ENCODE measurements at places on chromosomes 5 and 9. TPM values are rescaled to one million over a fixed set of nuclear protein-coding genes. Genes with fewer than 3 reads are reported as not detected.

- no peak for DNase-seq
Measured at GRCh38 chr5:168162464-168162863, 129.0 kb upstream of the WWC1 start.

- DNase-seq, result no peak
Measured at GRCh38 chr9:116671605-116672004, 15.5 kb upstream of the TRIM32 start.

The CER1 gene
- 4.1 TPM for total RNA-seq

The FGD3 gene
- 1.7 TPM for total RNA-seq

GRCh38 chr9:86672301-86672700 is 275.0 kb downstream of the GAS1 start:
- no peak for DNase-seq

DNA sequence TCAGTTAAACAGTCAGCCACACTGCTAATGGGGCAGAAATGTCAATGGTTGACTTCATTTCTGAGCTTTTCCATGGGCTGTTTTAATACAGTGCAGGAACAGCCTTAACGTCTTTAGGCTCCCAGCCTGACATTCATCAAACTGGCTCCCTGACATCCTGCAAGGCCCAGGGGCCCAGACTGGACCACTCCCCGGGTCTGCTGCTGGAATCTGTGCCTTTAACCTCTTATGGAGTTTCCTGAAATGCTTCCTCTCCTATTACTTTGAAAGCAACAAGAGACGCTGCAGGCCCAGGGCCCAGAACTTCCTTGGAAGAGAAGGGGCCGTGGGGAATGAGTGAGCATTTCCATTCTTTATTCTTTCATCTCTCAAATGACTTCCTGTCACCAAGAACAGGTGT is 216.8 kb upstream of the PANK3 start:
- no peak for DNase-seq

The DNAH5 gene
- 0.35 TPM for total RNA-seq

- DNase-seq, result no peak
Measured at GRCh38 chr9:35760651-35761050, 6.6 kb upstream of the MSMP start.

DNA sequence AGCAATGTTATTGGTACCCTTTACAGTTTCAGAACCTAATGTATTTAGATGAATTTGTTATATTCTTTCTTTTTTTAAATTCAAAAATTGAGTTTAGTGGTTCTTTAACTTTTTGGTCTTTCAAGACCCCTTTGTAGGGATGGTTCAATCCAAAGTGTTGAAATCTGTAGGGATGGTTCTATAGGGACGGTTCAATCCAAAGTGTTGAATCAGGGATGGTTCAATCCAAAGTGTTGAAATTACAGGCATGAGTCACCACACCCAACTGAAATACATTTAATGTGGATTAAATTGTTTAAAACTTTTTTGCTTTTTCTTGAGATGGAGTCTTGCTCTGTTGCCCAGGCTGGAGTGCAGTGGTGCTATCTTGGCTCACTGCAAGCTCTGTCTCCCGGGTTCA is 30.6 kb downstream of the SNX2 start:
- no peak for DNase-seq

The GRM6 gene
- total RNA-seq, result 0.05 TPM

DNA sequence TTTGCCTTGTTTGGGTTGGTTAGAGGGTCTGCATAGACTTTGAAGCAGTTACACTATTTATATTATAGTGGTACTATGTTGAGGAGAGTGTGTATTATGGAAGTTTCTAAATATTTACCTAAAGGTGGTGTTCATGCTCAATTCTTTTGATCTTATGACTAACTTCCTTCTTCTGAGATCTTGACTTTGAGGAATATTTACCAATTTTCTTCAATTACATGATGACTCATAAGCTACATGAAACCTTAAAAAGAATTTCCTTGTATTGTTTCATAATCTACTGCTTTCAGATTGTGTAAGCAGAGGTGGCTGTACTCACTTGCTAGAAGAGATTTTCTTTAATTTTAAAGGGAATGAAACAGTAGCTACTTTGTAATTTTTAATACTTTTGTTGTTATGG is 276.1 kb downstream of the TAF11L14 start:
- no peak for DNase-seq

DNA sequence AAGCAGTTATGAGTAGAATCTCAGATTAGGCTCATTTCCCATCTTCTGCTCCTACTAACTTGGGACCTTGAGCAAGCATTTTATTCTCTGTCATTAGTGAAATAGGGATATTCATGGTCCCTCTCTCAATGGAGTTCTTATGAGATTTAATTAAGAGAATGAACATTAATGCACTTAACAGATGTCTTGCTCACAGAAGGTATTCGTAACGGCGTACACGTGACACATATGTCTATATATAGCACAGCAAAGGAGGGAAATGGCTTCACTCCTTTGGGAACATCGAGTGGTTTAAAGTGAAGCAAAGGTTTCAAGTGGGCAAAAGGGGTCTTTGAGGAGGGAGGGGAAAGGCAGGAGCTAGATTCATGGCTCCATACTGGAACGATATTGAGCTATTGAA is 24.6 kb downstream of the KDM4C start:
- DNase-seq, result no peak

DNA sequence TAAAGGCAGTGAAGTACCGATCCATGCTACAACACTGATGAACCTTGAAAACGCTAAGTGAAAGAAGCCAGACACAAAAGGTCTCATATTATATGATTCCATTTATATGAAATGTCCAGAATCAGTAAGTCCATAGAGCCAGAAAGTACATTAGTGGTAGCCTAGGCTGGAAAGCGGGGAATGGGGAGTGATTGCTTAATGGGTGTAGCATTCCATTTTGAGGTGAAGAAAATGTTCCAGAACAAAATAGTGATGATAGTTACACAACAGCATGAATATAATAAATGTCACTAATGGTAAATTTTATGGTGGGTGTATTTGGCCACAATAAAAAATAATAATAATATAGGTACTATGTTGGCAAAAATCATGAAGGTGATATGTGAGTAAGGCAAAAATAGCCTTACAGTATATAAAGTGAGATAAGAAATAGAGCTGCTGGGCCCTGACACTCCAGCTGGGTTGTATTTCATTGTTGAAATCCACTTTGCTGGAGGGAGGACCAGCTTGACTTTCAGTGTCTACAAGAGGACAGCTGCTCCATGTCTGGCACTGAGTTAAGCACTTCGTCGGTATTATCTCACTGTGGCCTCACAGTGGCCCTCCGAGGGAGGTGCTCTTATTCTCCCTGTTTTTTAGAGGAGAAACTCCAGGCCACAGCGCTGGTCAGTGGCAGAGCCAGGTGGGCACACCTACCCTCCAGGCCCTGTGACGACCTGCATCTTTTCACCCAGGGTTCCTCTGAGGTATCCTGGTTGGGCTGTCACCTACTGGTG is 22.4 kb upstream of the ANGPTL2 start:
- no peak for DNase-seq

GRCh38 chr5:173742432-173742816 is 126.0 kb upstream of the BOD1 start:
- no peak for DNase-seq

DNA sequence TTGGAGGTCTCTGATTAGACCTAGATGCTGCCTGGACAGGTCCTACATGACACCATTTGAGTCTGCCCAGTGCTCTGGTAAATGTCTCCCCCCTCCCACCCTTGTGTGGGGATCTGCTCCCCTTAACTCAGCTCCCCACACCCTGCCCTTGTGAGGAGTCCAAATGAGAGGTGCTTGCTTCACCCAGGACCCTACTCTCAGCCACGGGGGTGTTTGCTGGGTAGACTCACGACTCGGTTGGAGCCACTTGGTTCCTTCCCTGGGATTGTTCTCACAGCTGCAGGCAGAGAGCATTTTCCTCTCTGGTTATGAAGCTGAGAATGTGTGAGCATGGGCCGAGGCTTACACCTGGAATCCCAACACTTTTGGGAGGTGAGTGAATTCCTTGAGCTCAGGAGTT is 204.7 kb downstream of the CDK5RAP2 start:
- no peak for DNase-seq
